ENCODE measurements at places on chromosomes 1 and 21. TPM values are rescaled to one million over a fixed set of nuclear protein-coding genes. Genes with fewer than 3 reads are reported as not detected.

NBPF6 gene
- not detected for total RNA-seq

GRCh38 chr1:70528590-70529333 is 117.7 kb downstream of the CTH start:
- no peak overlapping the region for H3K27ac ChIP-seq
- peaks cover 5% of the 10 kb centered on the region for H3K27me3 ChIP-seq
- no peaks in the 10 kb centered on the region for H3K36me3 ChIP-seq
- no peak overlapping the region for H3K4me3 ChIP-seq
- peak; percentile 19 for DNase-seq
- H3K4me1 ChIP-seq, result no peaks in the 10 kb centered on the region

- no peaks in the 10 kb centered on the region for H3K36me3 ChIP-seq
- H3K4me1 ChIP-seq, result peaks cover 14% of the 10 kb centered on the region
Measured at GRCh38 chr1:14602136-14602535, 3.7 kb downstream of the KAZN start.

DNA sequence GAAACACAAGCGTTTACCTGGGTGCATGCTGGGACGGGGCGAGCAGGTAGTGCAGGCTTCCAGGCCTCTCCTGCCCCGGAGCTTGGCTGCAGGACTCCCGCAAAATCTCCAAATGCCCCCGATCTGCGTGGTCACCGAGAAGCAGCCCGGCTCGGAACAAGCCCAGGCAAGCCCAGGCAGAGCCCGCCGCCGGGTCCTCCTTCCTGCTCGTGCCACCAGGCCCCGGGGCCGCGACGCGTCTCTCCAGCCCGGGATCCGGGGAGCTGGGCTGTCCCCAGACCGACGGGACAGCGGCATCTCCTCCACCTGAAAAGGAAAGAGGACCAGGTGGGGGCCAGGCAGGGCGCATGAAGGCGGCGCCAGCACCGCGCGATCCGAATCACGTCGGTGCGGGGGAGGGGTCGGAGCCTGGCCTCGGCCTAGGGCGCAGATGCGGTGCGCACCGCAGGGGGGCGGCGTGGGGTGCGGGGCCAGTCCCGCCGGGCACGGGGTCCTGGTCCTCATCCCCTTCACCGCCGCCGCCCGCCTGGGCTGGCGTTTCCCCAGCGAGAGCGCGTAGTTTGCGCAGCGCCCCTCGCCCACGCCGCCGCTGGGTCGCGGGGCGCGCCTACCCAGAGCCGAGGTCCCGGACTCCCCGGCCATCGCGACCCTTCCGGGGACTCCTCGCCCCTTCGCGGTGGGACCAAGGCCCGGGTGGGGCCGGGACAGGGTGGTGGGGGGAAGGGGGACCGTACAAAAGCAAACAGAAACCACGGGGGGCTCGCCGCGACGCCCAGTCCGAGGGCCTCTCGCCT is 52.4 kb upstream of the H6PD start:
- DNase-seq, result peak; percentile 47
- H3K27ac ChIP-seq, result no peak overlapping the region
- H3K27me3 ChIP-seq, result no peaks in the 10 kb centered on the region
- no peaks in the 10 kb centered on the region for H3K36me3 ChIP-seq

- H3K36me3 ChIP-seq, result no peaks in the 10 kb centered on the region
- no peaks in the 10 kb centered on the region for H3K27me3 ChIP-seq
- H3K27ac ChIP-seq, result no peak overlapping the region
- DNase-seq, result no peak
- H3K4me3 ChIP-seq, result no peak overlapping the region
Measured at GRCh38 chr1:68600049-68600661, 103.3 kb upstream of the DEPDC1 start.

- no peaks in the 10 kb centered on the region for H3K4me1 ChIP-seq
- no peak for DNase-seq
- no peak overlapping the region for H3K4me3 ChIP-seq
- no peaks in the 10 kb centered on the region for H3K27me3 ChIP-seq
Measured at GRCh38 chr1:63626222-63626621, 33.0 kb downstream of the PGM1 start.

- no peaks in the 10 kb centered on the region for H3K4me1 ChIP-seq
- H3K27ac ChIP-seq, result no peak overlapping the region
- no peak for DNase-seq
- no peaks in the 10 kb centered on the region for H3K27me3 ChIP-seq
Measured at GRCh38 chr1:60386249-60386648, 312.7 kb upstream of the C1orf87 start.

GRHL3 gene
- not detected for total RNA-seq

GRCh38 chr1:34865573-34865972 is 6.0 kb upstream of the SMIM12 start:
- peak overlapping the region; percentile 78 for H3K4me3 ChIP-seq
- no peaks in the 10 kb centered on the region for H3K36me3 ChIP-seq
- peaks cover 17% of the 10 kb centered on the region for H3K4me1 ChIP-seq
- DNase-seq, result no peak
- no peaks in the 10 kb centered on the region for H3K27me3 ChIP-seq

GRCh38 chr21:25313829-25314228 is 293.5 kb downstream of the MRPL39 start:
- no peaks in the 10 kb centered on the region for H3K36me3 ChIP-seq
- peak; percentile 58 for DNase-seq
- no peak overlapping the region for H3K27ac ChIP-seq
- peaks cover 3% of the 10 kb centered on the region for H3K4me1 ChIP-seq

DNA sequence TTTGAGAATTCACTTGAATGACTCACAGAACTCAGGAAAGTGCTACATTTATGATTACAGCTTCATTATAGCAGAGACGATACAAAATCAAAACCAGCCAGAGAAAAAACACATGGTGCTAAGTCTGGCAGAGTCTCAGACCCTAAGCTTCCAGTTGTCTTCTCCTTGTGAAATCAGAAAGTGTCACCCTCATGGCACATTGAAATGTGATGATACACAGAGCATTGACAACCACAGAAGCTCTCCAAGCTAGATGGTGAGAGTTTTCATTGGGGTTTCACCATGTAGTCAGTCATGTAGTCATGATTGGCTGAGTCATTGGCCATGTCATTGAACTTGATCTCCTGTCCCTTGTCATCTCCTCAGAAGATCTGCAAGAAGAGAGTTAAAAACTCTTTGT is 526.6 kb downstream of the MRPL39 start:
- no peak for DNase-seq
- H3K4me3 ChIP-seq, result no peak overlapping the region
- H3K36me3 ChIP-seq, result no peaks in the 10 kb centered on the region
- peaks cover 7% of the 10 kb centered on the region for H3K4me1 ChIP-seq
- H3K27me3 ChIP-seq, result no peaks in the 10 kb centered on the region

DNA sequence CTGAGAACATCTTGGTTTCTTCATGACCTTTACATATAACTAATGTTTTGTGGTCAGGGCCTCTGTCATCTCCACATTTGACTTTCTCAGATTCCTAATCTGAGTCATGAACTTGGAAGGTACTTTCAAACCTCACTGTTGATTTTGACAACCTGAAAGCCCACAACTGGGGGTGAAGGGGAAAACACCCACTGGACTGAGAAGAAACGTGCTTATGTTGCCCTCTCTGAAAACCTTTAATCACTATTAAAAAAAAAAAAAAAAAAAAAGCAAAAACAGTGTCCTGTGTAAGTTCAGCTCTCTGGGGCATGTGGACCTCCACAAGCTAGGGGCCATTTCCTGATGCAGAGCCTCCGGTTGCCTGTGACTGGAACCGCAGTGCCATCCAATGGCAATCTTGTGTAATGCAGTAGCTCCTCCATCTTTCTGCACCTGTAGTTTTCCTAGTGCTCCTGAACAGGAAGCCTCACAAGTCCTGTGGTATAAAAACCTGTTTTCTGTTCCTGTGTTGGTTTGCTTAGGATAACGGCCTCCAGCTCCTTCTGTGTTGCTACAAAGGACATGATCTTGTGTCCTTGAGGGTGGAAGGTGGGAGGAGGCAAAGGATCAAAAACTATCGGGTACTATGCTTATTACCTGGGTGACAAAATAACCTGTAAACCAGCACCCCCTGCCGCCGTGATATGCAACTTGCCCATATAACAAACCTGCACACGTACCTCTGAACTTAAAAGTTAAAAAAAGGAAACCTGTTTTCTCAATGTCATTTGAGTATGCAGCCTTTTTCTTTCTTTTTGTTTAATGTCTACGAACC is 124.5 kb downstream of the ZNF648 start:
- peaks cover 1% of the 10 kb centered on the region for H3K27me3 ChIP-seq
- DNase-seq, result peak; percentile 44
- H3K36me3 ChIP-seq, result no peaks in the 10 kb centered on the region
- H3K27ac ChIP-seq, result no peak overlapping the region

DNA sequence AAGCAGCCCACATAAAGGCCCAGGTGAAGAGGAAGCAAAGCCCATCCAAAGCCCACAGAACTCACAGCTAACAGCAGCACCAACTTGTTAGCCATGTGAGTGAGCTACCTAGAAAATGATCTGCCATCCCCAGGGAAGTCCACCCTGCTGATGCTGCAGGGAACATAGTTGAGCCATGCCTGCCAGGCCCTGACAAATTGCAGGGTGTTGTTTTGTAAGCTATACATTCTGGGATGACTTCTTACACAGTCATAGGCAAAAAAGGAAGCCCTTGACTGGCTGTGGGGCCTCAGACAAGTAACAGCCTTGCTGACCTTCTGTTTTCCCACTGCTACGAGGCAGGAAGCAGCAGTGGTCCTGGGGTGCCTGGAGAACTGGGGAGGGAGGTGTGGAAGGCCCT is 262.7 kb downstream of the MATN1 start:
- DNase-seq, result no peak
- no peaks in the 10 kb centered on the region for H3K36me3 ChIP-seq
- H3K27ac ChIP-seq, result no peak overlapping the region
- H3K27me3 ChIP-seq, result no peaks in the 10 kb centered on the region
- H3K4me3 ChIP-seq, result no peak overlapping the region
- no peaks in the 10 kb centered on the region for H3K4me1 ChIP-seq

- peaks cover 33% of the 10 kb centered on the region for H3K27me3 ChIP-seq
- H3K36me3 ChIP-seq, result no peaks in the 10 kb centered on the region
- H3K4me3 ChIP-seq, result peak overlapping the region; percentile 80
- DNase-seq, result no peak
Measured at GRCh38 chr1:52142220-52143183, 613 bp downstream of the ZFYVE9 start.

DNA sequence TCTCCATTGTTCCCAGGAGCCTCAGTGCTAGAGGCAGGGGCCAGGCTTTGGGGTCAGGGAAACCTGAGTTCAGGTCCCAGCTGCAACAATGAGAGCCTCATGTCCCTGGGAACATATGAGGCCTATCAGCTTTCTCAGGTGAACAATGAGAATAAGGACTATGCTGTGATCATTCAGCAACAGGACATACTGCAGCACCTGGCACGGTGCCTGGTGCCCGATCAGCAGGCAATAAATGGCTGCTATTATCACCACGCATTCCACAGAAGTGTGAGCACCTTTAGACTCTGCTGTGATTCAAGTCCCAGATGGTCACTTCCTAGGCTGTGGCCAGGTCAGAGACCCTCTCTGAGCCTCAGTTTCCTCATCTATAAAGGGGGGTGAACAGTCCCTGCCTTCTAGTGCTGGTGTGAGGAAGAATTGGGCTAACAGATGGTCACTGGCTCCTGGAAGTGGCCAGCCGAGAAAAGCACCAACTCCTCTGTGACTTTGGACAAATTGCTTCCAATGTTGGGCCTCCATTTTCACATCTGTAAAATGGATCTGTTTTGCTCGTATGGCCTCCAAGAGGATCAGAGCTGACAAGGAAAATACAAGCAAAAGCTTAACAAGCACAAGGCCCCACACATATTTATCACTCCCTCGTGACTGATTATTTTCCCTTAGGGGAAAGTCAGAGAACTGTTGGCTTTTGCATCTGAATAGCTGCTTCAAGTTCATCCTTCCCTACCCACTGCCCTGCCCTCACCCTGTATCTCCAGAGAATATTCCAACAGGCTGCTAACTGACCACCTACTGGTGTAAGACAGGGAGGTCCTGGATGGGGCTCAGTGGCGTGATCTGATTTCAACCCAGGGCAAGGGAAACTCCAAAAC is 1.1 kb downstream of the SLC5A9 start:
- no peak overlapping the region for H3K4me3 ChIP-seq
- no peak overlapping the region for H3K27ac ChIP-seq
- no peak for DNase-seq
- peaks cover 17% of the 10 kb centered on the region for H3K4me1 ChIP-seq
- no peaks in the 10 kb centered on the region for H3K36me3 ChIP-seq

DNA sequence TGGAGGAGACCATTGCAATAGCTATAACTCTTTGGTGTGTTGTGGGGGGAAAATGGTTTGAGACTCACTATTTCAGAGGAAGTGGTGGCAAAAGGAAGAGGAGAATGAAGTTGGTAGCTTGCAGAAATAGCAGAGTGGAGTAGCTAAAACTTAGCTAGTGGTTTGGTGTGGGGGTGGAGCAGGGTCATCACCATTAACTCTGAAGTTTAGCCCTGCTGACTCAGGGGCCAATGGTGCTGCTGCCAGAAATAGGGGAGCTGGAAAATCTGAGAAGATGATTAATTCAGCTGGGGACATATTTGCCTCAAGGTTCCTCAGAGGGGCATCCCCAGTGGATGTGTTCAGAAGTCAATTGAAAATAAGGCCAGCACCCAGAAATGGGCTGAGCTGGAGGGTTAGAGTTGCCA is 65.4 kb downstream of the RUNX1 start:
- peaks cover 48% of the 10 kb centered on the region for H3K4me1 ChIP-seq
- no peaks in the 10 kb centered on the region for H3K27me3 ChIP-seq
- H3K27ac ChIP-seq, result no peak overlapping the region
- no peak for DNase-seq
- H3K36me3 ChIP-seq, result peaks cover 3% of the 10 kb centered on the region
- H3K4me3 ChIP-seq, result no peak overlapping the region

DNA sequence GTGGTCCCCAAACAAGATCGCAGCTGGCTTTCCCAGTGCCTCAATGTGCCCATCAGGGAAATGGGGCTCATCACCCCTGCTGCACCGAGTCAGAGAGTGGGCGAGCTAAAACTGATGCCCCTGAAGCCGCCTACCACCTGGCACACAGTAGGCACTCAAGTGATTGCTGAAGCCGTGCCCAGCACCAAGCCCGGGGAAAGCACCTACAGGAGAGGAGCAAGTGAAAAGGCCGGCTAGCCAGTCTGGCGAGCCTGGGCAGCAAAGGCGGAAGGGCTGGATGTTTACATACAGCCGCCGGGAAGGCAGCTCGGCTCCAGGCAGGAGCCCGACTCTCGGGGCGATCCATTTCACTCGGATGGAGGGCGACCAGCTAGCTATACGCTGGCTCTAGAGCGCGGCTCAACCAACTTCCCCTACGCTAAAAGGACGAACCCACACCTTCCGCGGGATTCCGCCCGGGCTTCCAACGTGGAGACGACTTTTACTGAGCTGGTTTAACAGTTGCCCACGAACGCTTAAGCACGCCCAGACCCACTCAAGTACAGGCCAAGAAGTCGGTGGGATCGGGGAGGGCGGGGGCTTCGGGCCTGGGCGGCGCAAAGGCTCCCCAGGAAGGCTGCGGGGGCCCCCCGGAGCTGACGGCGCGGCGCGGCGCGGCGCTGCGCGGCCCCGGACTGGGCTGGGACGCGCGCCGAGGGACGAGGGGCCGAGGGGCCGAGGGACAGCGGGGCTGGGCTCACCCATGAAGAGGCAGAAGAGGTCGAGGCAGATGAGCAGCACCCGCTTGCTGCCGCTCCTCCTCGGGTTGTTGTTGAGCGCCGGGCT is 1.0 kb downstream of the PLPP3 start:
- DNase-seq, result peak; percentile 63
- peaks cover 41% of the 10 kb centered on the region for H3K4me1 ChIP-seq
- H3K27ac ChIP-seq, result peak overlapping the region; percentile 29
- H3K36me3 ChIP-seq, result no peaks in the 10 kb centered on the region
- peak overlapping the region; percentile 78 for H3K4me3 ChIP-seq

- H3K4me3 ChIP-seq, result no peak overlapping the region
- H3K36me3 ChIP-seq, result no peaks in the 10 kb centered on the region
- DNase-seq, result no peak
- peak overlapping the region; percentile 95 for H3K27ac ChIP-seq
- peaks cover 78% of the 10 kb centered on the region for H3K4me1 ChIP-seq
- no peaks in the 10 kb centered on the region for H3K27me3 ChIP-seq
Measured at GRCh38 chr1:8625981-8626898, 191.2 kb downstream of the RERE start.

DNASE2B gene
- not detected for total RNA-seq

All from B cell (primary cell).